ENCODE measurements at places on chromosomes 12 and 14. TPM values are rescaled to one million over a fixed set of nuclear protein-coding genes. Genes with fewer than 3 reads are reported as not detected.
A peak's percentile ranks its signal among the peaks of the same experiment; 100 is the strongest.

Gene ZNF385A
- 18.6 TPM for total RNA-seq

Gene SELPLG
- total RNA-seq = 6.1 TPM

Gene TSPAN19
- total RNA-seq = 0.81 TPM

Gene MMP17
- total RNA-seq = 3.6 TPM

Gene CDCA3
- total RNA-seq = 0.33 TPM

Gene GALNT16
- 6.3 TPM for total RNA-seq

Gene RNASE7
- total RNA-seq = not detected

DNA sequence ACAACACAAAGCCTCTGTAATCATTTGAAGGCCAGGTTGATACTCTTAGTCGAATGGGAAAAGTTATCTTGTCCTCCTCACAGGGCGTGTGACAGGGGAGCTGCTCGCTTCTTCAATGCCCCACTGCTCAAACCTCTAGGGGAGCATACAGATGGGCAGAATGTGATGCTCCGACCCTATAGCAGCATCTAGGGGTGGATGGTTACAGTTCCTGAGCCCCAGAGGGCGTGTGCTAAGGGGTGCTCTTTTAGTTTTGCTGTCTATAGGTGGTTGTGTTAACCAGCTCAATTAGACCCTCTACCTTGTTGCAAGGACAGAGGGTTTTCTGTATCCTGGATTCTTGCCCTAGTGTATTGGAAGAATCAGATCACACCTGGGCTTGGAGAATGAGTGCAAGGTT is 47.8 kb downstream of the HSD17B6 start:
- no peak for DNase-seq

DNA sequence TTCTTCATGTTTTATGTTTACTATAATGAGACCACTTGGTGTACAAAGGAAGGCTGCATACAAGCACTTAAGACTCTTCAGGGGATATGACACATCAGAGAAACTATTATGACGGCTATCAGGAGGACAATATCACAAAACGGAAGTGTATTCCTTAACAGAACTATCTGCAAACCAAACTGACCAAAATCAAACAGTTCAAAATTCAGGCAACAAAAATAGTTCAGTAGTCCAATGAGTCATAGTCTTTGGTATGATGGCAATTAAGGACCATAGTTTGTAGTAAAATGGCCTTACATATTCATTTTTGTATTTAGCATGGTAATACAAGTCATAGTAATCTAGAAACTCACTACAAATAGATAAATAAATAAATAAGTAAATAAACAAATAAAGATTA is 1638.7 kb upstream of the SEL1L start:
- no peak for DNase-seq

- no peak for DNase-seq
Observed at GRCh38 chr12:111467092-111467856, 61.6 kb downstream of the SH2B3 start.

DNA sequence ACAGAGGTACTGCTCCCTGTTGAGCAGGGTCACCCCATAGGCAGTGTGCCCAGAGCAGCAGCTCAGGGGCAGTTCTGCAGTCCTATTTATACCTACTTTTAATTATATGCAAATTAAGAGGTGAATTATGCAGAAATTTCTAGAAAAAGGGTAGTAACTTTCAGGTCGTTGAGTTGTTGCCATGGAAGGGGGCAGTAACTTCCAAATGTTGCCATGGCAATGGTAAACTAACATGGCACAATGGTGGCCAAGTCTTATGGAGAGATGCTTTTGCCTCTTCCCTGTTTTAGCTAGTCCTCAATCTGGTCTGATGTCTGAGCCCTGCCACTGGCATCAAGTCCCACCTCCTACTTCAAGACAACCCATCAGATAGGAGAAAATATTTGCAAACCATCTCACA is 30.4 kb upstream of the P2RX7 start:
- DNase-seq = peak; percentile 2

- no peak for DNase-seq
Observed at GRCh38 chr12:16421806-16422205, 74.4 kb downstream of the MGST1 start.

DNA sequence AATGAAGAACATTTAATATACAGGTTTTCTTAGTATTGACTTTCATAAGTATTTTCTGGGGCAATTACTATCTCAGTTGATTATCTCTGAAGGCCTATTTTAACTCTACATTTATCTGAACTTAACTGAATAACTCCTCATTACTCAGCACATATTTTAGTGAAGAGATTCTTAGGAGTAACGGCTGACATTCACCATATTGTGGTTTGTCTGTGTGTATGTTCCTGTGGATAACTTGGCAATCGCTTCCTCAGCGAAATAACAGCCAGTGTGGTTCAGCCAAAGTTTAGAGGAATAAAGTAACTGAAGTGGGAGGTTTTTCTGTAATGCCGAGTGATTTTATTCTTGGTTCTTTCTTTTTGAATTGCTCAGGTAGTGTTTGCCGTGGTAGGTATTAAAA is 168.0 kb downstream of the RAD51B start:
- DNase-seq = no peak

- no peak for DNase-seq
Observed at GRCh38 chr14:23877111-23877510, 76.5 kb upstream of the DHRS4 start.

DNA sequence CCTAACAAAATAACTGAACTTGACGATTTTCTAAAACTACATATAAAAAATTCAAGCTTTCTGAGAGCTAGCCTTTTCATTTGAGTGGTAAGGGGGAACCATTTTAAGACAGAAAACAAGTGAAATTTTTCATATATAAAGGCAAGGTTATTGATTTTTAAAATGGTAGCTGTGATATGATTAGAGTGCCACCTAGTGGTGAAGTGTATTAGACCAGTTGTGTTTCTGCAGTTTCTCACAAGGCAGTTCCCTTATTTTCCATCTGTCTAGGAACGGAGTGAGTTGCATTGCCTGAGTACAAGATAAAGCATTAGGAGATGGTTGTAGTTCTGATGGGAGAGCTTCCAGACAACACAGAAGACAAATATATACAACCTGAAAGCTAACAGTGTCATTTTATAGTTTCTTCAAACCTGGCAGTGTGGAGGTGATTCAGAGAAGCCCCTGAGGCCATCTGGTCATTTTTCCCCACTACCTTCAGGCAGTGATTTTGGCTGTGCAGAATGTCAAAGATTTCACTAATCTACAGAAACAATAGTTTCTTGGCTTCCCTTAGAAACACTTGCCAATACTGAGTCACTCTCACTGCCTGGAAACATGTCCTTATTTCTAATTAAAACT is 180.8 kb downstream of the C12orf50 start:
- no peak for DNase-seq

DNA sequence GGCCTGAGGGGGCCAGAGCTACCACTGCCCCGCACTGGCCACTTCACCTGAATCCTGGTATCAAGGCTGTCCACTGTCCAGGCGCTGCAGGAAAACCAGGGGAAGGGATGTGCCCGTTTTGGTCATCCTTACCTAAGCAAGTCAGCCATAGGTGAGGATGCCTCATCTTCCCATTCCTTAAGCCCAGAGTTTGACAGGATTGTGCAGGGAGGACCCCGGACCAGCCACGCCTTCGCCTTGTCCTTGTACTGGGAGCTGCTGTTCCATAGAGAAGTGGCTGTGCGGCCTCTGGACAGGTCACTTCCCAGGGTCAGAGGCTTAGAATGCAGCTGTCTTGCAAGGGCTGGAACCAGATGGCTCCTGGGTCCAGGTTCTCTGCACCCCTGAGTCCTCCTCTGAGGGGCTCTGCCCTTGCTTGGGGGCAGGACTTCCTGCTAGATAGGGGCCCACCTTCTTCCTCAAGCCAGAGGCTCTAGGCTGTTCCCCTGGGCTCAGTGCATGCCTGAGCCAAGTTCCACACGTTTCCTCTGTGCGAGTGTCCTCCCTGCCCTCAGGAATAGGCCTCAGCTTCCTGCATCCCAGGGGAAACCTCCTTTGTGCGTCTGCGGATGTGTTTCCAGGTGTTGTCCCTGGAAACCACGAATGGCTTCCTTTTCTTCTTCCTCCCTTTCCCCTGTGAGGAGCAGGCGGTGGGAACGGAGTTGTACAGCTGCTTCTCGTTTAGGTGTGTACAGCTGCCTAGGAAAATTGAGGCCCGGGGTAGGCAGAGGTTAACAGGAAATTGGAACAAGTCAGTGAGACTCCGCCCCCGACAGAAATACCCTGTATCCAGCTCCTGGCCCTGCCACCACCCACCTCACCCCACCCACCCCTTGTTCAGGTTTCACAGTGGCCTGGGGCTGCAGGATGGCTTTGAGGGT is 54.3 kb upstream of the RIN3 start:
- DNase-seq = no peak

- DNase-seq = no peak
Observed at GRCh38 chr14:63241096-63241495, 36.9 kb downstream of the RHOJ start.

DNA sequence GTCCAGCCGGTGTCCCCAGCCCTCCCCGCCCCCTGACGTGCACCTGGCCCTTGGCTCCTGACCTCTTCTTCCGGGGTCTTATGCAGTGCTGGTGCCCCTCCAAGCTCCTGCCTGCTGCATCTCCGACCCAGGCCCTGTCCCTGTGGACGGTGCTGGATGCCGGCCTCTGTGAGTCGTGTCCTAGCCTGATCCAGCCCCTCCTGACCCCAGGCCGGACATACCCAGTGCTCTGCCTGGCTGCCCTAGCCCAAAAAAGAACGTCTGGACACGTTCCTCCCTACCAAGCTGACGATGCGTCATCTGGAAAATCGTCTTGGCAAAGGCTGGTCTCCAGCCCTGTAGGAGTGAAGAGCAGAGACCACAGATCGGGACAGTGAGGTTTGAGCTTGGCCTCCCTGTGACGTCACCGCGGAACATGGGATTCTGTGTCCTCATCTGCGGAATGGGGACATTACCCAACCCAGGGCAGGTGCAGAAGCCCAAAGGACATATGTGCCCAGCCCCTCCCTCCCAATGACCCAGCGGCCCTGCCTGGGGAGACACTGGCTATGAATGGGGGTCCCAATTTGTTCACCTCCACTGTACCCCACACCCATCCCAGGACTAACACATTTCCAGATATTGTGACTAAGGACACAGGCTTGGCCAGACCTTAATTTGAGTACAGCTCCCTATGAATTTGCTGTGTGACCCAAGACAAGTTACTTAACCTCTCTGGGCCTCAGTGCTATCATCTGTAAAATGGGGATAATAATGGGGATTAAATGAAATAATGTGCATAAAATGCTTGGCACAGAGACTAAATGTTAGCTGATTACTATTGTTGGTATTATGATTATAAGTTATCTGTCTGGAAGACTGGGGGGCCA is 51.0 kb upstream of the BCL11B start:
- no peak for DNase-seq

DNA sequence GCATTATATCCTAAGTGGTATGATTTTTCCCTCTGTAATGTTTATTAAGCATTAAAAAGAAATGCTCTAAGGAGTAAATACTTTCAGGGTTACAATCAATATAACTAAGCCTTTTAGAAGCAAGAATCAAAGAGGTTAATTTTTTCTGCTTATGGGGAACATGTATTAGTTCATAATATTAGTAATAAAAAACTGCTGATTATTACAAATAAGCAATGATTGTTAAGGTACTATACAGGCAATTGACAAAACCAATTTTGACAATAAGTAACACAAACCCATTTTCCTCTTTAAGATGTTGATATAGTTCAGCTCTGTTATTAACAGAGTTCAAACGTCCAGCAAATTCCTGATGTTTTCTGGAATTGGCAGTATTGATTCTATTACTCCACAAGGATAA is 31.8 kb downstream of the INTS13 start:
- DNase-seq = no peak

- DNase-seq = peak; percentile 85
Observed at GRCh38 chr12:113040722-113041171, 15.8 kb upstream of the DTX1 start.

GRCh38 chr12:132710043-132710404 is 618 bp upstream of the PGAM5 start:
- DNase-seq = no peak

- DNase-seq = no peak
Observed at GRCh38 chr12:94107910-94108309, 40.5 kb upstream of the PLXNC1 start.

GRCh38 chr12:106645074-106645421 is 62.2 kb downstream of the RFX4 start:
- DNase-seq = peak; percentile 81

- DNase-seq = no peak
Observed at GRCh38 chr12:104410326-104410725, 46.4 kb upstream of the CHST11 start.

DNA sequence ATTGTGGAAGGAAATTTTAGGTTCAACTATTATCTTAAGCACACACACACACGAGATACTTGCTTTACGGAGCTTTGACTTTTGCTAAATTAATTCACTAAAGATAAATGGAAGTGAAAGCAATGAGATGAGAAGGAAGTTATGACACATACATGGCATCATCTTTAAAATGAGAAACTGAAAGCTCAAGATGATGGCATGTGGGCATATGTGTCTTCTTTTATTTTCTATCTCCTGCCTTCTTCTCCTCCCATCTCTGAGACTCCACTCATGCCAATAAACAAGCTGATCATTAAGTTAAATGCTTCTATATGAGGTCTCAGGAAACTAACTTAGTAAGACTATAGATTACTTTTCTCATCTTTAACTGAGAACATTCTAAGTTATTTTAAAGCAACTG is 216.7 kb downstream of the MED13L start:
- DNase-seq = no peak

DNA sequence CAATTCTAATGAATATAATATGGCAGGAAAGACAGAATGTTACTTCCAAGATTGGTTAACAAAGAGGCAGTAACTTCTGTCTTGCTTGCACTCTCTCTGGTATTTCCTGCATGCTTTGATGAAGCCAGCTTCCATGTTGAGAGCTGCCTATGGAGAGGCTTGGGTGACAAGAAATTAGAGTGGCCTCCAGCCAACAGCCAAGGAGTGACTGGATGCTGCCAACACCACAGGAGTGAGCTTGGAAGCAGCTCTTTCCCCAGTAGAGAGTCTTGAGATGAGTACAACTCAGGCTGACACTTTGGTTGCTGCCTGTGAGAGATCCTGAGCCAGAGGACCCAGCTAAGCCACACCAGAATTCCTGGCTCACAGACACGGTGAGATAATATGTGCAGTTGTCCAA is 183.1 kb downstream of the RMST start:
- no peak for DNase-seq

GRCh38 chr12:117518594-117519270 is 157.3 kb upstream of the NOS1 start:
- DNase-seq = no peak

DNA sequence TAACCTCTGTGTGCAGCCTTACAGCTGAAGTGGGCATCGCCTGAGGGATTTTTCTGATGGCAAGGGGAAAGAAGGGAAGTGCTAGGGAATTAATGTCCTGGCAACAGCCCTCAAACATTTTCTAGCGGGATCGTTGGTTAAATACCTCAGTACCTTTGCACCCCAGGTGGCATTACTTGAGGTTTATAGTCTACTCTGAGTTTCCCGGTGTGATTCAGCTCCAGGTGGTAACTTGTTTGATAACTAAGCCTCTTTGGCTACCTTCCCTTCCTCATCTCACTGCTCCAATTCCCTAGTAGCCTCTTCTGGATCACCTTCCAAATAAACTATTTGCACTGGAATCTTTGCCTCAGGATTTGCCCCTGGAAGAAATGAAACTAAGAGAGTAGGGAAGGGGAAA is 237.0 kb upstream of the SSTR1 start:
- no peak for DNase-seq
